ENCODE measurements at places on chromosomes 7 and 10.

DNA sequence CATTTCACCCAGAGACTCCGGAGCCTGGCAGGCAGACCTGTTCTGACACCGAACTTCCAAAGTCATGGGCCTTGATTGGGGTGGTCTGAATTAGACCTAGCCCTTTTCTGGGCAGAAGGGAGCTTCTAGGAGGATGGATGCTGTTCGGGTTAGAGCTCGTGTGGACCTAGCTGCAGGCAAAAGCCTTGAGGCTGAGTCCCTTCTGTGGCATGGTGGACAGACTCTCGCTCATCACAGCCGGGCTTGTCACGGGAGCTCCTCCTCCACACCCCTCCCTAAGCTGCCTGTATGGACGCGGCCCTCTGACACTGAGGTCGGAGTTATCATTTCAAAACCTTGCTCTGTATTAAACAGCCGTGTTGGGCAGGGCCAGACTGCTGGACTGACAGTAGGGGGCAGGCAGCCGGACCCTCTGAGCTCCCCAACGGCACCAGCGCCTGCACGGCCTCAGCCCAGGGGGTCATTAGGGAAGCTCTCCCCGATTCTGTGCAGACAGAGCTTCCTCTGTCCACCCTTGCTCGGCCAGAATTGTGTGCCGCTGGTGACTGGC lies 2.2 kb downstream of the IRF5 start:
- DNase-seq, result no peak

DNA sequence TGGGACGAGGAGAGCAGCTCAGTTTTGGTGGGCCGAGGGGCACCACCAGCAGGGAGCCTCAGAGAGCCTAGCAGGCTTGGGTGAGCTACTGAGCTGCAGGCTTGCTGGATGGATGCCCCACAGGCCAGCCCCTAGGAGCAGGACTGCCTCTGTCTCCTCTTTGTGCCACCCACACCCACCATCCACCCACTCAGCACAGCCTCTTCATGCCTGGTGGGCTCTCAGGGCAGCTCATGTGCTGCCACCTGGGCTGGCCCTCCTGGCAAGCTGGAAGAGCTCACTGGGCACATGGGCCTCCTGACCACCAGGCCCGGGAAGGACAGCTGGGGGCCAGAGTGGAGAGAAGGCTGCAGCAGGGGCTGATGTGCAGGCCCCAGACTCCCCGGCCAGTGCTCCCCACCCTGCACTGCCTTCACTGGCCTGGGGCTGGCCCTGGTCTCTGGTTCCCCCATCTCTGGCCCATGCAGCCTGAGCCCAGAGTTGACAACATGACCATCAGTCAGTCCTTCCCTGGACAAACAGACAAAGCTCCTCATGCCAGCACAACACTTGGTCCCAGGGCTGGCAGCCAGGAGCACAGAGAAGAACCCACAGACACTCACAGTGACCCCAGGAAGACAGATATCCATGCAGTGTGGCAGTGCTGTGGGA lies 8.2 kb downstream of the RASGEF1A start:
- no peak for DNase-seq

- no peak for DNase-seq
Observed at GRCh38 chr7:76310102-76310957, 7.9 kb downstream of the HSPB1 start.

DNA sequence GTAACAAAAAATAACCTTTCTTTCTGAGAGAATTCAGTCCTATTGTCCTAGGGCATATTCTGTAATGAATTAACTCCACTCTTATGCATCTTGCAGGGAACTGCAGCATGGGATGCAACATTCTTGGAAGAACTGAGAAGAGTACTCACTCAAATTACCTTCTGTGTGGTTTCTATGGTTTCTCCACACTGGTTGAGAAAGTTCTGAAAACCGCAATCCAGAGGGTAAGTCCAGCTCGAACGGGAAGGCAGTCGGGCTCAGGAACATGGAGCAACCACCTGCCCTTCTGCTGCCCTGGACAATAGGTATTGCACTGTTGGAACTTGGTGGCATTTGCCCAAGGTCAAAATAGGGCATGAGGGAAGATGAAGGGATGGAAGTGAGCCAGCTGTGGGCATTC lies 59.6 kb upstream of the CDK13 start:
- DNase-seq, result no peak

- DNase-seq, result no peak
Observed at GRCh38 chr7:115572111-115572510, 458.5 kb downstream of the TFEC start.

- no peak for DNase-seq
Observed at GRCh38 chr7:26688936-26689506, 175.4 kb downstream of the SKAP2 start.

DNA sequence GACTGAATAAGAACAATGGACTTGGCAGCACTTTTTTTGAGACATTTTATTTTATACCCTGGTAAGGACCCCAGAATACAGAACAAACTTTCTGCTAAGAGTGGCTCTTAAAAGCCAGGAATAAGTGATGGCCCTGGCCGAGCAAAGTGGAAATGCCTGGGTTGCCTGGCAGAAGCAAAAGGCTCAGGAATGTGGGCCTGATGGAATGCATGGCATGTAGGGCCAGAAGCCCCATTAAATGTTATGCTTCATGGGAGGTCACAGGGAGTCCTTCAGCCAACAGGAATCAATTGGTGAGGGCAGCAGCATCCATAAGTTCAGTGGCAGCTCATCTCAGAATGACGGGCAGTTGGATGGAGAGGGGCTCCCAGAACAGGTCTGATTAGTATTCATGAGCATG lies 301.5 kb upstream of the CACNA2D1 start:
- DNase-seq, result no peak

- no peak for DNase-seq
Observed at GRCh38 chr7:132441935-132442334, 134.3 kb downstream of the PLXNA4 start.

DNA sequence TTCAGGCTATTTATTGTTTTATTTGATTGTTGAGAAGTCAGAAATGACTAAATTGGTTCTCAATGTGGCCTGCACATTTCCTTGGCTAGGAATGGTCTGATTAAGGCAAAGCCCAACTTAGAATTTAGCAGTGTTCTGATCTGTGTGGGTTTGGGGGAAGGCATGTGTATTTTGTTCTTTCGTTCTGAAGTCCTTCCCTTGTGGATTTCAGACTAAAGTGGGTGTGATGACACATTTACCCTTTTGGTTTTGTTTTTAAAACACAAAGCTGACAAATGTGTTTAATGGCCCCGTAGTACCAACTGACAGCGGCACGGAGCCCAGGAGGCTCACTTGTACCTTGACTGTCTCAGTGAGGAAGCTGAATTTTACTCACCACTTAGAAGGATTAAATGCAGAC lies 452.3 kb upstream of the GALNT17 start:
- DNase-seq, result no peak

DNA sequence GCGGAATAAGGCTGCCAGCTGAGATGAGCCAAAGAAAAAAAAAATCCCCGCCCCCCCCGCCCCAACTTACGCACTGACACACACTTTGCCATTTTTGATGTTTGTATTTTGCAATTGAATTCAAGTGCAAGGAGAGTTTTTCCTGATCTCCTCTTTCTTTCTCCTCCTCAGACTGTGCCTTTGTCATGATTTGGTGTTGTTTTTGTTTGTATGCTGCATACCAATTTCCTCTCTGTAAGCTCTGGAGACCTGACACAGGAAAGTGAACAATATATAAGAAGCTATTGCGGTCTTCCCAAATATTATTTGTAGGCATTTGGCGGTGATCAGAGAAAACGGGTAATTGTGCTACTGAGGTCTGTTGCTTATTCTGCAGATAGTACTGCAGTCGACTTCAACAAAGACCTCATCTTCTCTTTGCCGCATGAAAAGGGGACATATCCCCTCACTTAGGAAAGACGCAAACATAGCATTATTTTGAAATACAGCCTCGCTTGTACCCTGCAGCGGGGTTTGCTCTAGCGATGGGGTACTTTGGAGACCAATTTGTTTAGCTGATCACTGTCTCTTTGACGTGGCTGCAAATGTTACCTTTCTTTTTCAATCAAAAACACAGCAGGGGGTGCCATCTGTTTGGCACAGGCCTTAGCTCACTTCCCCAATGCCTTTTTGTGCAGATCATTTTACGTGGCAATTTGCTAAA lies 206.6 kb downstream of the SKAP2 start:
- no peak for DNase-seq

GRCh38 chr10:130497056-130498010 lies 361.1 kb downstream of the GLRX3 start:
- DNase-seq, result no peak
